ENCODE measurements at places on chromosomes 16 and 17. TPM values are rescaled to one million over a fixed set of nuclear protein-coding genes. Genes with fewer than 3 reads are reported as not detected.

CDH1 gene
- 0.27 TPM for polyA plus RNA-seq

TPPP3 gene
- polyA plus RNA-seq, result 9.4 TPM

GRCh38 chr17:64185101-64185500, 55.2 kb upstream of the ERN1 start:
- H3K36me3 ChIP-seq, result no peaks in the 10 kb centered on the region
- H3K27me3 ChIP-seq, result no peaks in the 10 kb centered on the region
- no peak overlapping the region for H3K4me3 ChIP-seq
- peaks cover under 1% of the 10 kb centered on the region for H3K4me1 ChIP-seq
- no peak overlapping the region for H3K27ac ChIP-seq

SEPTIN12 gene
- 1.1 TPM for polyA plus RNA-seq

- DNase-seq, result no peak
- H3K27ac ChIP-seq, result peak overlapping the region; percentile 68
Observed at GRCh38 chr17:66276328-66276937, 26.0 kb upstream of the PRKCA start.

CPPED1 gene
- 8.8 TPM for polyA plus RNA-seq

- no peak overlapping the region for H3K4me3 ChIP-seq
- peak; percentile 72 for DNase-seq
- H3K27ac ChIP-seq, result no peak overlapping the region
- H3K27me3 ChIP-seq, result no peaks in the 10 kb centered on the region
Observed at GRCh38 chr17:28416703-28417311, 10.8 kb upstream of the SLC46A1 start.

DNA sequence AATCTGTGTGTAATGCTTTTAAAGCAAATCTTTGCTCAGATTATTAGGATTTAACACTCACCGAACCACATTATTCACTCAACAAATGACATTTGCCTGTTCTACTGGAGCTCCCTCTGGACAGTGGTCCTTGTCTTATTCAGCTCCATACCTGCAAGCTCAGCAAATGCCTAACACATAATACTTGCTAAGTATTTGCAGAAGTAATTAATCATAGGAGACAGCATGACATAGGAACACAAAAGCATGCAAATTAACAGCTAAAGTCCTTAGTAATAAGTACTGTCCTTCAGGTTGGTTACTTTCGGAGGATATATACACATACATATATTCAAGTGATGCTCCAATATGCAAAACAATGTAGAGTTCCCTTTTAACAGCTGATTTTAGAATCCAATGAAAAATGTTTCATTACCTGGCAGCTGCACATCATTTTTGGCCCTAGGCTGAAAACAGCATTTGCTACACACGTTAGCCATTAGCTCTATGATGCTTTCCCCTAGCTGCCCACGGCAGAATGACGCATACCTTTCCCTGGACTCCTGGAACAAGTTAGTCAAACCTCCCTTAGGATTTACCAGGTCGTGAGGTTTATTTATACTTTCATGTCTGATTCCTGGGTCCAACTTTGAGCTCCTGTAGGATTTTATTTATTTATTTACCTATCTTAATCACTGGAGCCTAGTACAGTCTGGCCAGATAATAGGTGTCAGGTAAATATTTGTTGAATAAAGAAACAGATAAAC, 8.6 kb downstream of the BRD7 start:
- no peak overlapping the region for H3K4me3 ChIP-seq
- no peak for DNase-seq
- H3K36me3 ChIP-seq, result no peaks in the 10 kb centered on the region
- peaks cover 4% of the 10 kb centered on the region for H3K4me1 ChIP-seq
- H3K27me3 ChIP-seq, result no peaks in the 10 kb centered on the region
- no peak overlapping the region for H3K27ac ChIP-seq

DNA sequence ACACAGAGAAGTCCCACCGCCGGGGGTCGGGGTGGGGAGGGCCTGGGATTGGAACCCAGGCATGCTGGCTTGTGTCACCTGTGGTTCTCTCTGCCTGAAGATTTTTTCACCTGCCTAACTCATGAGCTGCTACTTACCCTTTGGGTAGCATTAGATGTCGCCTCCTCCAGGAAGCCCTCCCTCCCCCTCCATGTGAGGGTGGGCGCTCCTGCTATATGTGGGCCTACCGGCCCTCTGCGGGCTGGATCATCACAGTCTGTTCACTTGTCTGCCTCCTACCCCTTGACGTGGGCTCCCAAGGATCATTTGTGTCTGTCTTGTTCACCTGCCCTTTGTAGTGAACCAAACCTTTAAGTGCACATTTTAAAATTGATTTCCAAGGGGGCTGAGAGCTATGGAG, 106.8 kb downstream of the SEC14L1 start:
- H3K27ac ChIP-seq, result no peak overlapping the region
- no peak for DNase-seq
- H3K4me3 ChIP-seq, result peak overlapping the region; percentile 74
- peaks cover 9% of the 10 kb centered on the region for H3K4me1 ChIP-seq

DNA sequence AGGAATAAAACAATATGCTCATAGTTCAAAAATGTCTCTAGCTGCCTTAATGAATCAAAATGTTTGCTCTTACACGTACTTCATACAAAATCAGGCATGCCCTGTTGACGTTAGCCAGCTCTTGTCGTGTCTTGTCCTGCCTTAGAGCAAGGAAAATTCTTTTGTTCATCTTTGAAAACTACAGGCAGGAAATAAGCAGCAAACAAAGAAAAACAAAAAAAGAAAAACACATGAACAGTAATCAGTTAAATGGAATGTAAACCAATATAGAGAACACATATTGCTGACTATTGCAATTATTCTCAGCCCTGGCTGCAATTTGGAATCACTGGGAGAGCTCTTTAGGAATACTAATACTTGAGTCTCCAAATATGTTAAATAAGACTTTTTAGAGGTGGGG, 1.7 kb downstream of the CAPNS2 start:
- no peaks in the 10 kb centered on the region for H3K36me3 ChIP-seq
- H3K27ac ChIP-seq, result no peak overlapping the region
- no peak overlapping the region for H3K4me3 ChIP-seq
- no peaks in the 10 kb centered on the region for H3K27me3 ChIP-seq

- no peak overlapping the region for H3K27ac ChIP-seq
- no peak overlapping the region for H3K4me3 ChIP-seq
- H3K36me3 ChIP-seq, result no peaks in the 10 kb centered on the region
- no peaks in the 10 kb centered on the region for H3K4me1 ChIP-seq
- no peaks in the 10 kb centered on the region for H3K27me3 ChIP-seq
Observed at GRCh38 chr17:57174591-57174990, 81.7 kb upstream of the MSI2 start.

DNA sequence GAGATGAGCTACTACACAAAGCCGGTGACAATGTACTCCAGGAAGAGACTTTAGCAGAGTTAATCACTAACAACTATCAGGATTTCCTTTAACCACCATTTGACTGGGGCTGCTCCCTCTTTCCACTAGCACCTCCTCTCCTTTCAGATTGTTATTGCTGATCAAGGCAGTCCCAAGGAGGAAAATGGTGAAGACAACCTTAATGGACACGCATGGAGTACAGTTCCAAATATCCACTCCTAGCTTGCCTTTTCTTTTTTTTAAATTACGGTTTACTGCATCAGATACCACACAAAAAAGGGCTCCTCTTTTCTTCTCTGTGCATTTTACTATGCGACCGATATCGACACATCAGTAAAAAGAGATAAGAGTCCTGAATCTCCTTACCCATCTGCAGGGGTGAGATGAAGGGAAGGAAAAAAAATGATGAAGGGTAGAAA, 30.9 kb downstream of the FAM222B start:
- H3K4me1 ChIP-seq, result peaks cover 37% of the 10 kb centered on the region
- DNase-seq, result no peak
- peak overlapping the region; percentile 90 for H3K27ac ChIP-seq
- peak overlapping the region; percentile 87 for H3K4me3 ChIP-seq

DNA sequence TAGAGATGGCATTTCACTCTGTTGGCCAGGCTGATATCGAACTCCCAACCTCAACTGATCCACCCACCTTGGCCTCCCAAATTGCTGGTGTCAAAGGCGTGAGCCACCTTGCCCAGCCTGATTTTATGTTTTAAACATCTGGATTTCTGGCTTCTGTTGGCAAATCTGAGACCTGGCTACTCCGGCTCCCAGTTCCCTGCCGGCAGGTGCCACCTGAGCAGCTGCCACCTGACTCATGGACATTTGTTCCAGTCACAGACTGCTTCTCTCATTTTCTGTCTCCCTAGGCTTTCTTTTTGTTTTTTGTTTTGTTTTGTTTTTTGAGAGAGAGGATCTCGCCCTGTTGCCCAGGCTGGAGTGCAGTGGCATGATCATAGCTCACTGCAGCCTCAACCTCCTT, 9.6 kb downstream of the PMM2 start:
- no peak overlapping the region for H3K27ac ChIP-seq
- H3K4me3 ChIP-seq, result no peak overlapping the region
- DNase-seq, result no peak
- H3K36me3 ChIP-seq, result peaks cover 94% of the 10 kb centered on the region
- H3K4me1 ChIP-seq, result no peaks in the 10 kb centered on the region

- no peaks in the 10 kb centered on the region for H3K27me3 ChIP-seq
- no peaks in the 10 kb centered on the region for H3K4me1 ChIP-seq
- no peak overlapping the region for H3K27ac ChIP-seq
- H3K36me3 ChIP-seq, result no peaks in the 10 kb centered on the region
- no peak for DNase-seq
Observed at GRCh38 chr16:83100679-83101078, 473.9 kb downstream of the CDH13 start.

NPIPB8 gene
- polyA plus RNA-seq, result not detected

PYDC1 gene
- not detected for polyA plus RNA-seq

GRCh38 chr17:30240177-30240576, 4.7 kb upstream of the SLC6A4 start:
- H3K27ac ChIP-seq, result no peak overlapping the region
- DNase-seq, result no peak
- peaks cover 11% of the 10 kb centered on the region for H3K4me1 ChIP-seq
- peaks cover 20% of the 10 kb centered on the region for H3K27me3 ChIP-seq

CD300H gene
- polyA plus RNA-seq, result not detected

- H3K27me3 ChIP-seq, result no peaks in the 10 kb centered on the region
- H3K36me3 ChIP-seq, result no peaks in the 10 kb centered on the region
- peaks cover 3% of the 10 kb centered on the region for H3K4me1 ChIP-seq
- H3K27ac ChIP-seq, result no peak overlapping the region
- H3K4me3 ChIP-seq, result no peak overlapping the region
Observed at GRCh38 chr17:76179496-76180467, 38.7 kb upstream of the FOXJ1 start.

AANAT gene
- 0.30 TPM for polyA plus RNA-seq

GRCh38 chr17:62098623-62099231, 33.6 kb upstream of the MED13 start:
- H3K4me1 ChIP-seq, result peaks cover 3% of the 10 kb centered on the region
- no peaks in the 10 kb centered on the region for H3K36me3 ChIP-seq
- H3K4me3 ChIP-seq, result no peak overlapping the region
- no peak for DNase-seq
- no peaks in the 10 kb centered on the region for H3K27me3 ChIP-seq

- no peaks in the 10 kb centered on the region for H3K36me3 ChIP-seq
- no peak for DNase-seq
- no peak overlapping the region for H3K4me3 ChIP-seq
- no peaks in the 10 kb centered on the region for H3K4me1 ChIP-seq
- no peak overlapping the region for H3K27ac ChIP-seq
- H3K27me3 ChIP-seq, result no peaks in the 10 kb centered on the region
Observed at GRCh38 chr16:23225634-23226033, 43.1 kb downstream of the SCNN1G start.

DNA sequence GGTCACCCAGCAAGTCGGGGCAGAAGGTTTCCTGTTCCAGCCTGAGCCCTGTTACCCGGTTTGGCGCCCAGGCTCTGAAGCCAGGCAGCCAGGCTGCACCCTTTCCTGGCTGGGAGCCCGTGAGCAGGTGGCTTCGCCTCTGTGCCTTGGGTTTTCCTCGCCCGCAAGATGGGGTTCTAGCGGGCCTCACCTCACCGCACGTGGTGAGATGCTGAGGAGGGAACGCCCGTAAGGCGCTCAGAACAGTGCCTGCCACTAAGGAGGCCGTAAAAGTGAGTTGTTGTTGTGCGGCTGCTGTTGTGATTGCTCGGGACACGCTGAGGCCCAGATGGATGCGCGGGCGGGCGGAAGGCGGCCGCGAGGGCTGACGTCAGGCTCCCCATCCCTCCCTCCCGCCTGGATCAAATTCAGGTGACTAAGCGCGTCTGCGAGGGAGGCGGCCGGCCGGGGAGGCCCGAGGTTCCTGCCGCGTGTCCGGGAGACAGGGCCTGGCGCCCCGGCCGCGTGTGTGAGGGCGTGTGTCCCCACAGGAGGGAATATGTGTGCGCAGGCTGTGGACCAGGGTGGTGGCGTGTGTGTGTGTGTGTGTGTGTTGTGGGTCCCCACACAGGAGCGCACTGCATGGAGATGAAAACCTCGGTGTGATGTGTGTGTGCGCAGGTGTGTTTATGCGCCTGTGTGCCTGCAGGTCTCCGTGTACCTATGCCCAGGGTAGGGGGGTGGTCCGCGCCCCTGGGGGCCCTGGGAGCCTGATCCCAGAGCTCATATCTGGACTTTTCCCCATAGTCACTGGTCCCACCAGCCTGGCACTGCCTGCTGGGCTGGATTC, 4.3 kb downstream of the CAMKK1 start:
- peaks cover 58% of the 10 kb centered on the region for H3K4me1 ChIP-seq
- H3K36me3 ChIP-seq, result no peaks in the 10 kb centered on the region
- H3K27me3 ChIP-seq, result no peaks in the 10 kb centered on the region
- no peak overlapping the region for H3K4me3 ChIP-seq

DNA sequence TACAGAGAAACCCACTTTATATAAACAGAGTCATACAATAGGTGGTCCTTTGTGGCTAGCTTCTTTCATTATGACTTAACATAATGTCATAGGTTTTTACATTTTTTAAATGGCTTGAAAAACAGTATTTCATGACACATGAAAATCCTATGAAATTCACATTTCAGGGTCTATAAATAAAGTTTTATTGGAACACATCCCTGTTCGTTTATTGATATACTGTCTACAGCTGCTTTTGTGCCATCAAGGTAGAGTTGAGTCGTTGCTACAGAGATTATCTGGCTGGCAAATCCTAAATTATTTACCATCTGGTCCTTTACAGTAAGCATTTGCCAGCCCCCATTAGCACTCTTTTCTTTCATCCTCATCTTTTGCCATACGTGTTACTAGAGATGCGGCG, 2.3 kb downstream of the VPS4A start:
- peaks cover 37% of the 10 kb centered on the region for H3K36me3 ChIP-seq
- DNase-seq, result no peak
- H3K4me1 ChIP-seq, result peaks cover 30% of the 10 kb centered on the region
- H3K27me3 ChIP-seq, result no peaks in the 10 kb centered on the region
- no peak overlapping the region for H3K27ac ChIP-seq

SOX15 gene
- 1.9 TPM for polyA plus RNA-seq

- H3K4me3 ChIP-seq, result no peak overlapping the region
- no peaks in the 10 kb centered on the region for H3K27me3 ChIP-seq
- DNase-seq, result no peak
- peaks cover 76% of the 10 kb centered on the region for H3K4me1 ChIP-seq
Observed at GRCh38 chr17:45307290-45308015, 9.4 kb downstream of the MAP3K14 start.
